Neural progenitor cell (in vitro differentiated cells): ENCODE measurements at places on chromosomes 3 and 15.

GRCh38 chr3:43015991-43016865 lies 37.1 kb downstream of the GASK1A start:
- no peak for DNase-seq

- peak; percentile 53 for DNase-seq
These were observed 16.6 kb downstream of the FAM240A start for GRCh38 chr3:46628901-46629369.

DNA sequence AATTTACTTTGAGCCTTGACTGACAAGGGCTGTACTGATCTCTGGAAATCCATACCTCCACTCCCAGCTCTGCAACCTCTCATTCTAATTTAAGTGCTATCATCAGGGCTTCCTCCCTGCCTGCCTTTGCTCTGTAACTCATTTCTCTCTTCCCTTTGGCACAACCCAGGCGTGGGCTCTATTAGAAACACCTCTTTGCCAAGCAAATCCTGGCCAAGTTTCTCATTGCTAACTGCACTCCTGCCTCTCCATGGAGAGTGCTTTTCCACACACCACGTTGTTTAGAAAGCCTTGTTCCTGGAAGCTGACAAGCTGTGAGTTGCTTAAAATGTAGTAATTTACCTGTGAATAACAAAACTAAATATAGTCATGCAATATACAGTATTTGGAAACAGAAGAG lies 20.1 kb upstream of the FSTL1 start:
- DNase-seq: no peak

DNA sequence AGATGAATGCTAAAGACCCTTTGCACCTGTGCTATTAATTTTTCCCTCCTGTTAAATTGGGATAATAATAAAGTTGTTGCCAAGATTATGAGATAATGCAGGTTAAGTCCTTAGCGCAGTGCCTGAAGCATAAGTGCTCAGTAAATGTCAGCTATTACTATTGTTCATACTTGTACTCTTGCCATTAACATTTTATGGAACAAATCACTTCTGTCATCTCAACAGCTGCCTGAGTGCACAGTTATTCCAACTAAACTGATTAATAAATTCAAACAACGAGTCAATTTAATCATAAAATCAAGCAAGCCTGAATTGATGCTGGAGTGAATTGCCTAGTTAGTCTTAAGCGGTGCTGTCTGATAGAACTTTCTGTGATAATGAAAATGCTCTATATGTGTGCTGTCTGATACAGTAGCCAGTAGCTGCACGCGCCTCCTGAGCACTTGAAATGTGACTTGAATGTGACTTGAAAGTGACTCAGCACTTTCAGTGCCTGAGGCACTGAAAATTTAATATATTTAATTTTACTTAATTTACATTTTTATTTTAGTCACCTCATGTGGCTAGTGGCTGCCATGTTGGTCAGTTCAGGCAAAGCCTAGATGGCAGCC lies 198.7 kb upstream of the PFN2 start:
- DNase-seq: no peak

DNA sequence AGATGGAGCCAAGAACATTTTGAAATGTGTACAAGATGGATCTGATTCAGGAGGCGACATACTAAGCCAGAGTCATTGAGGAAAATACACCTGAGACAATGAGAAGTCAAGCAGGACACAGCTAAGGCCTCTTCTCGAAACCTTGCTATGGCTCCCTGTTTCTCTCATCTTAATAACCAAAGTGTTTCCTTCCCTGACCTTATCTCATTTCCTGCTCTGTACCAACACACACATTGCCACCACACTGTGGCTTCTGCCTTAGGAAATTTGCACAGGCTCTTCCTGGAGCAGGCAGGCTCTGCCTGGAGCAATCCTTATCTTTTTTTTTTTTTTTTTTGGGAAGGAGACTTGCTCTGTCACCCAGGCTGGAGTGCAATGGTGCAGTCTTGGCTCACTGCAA lies 36.6 kb downstream of the OXSM start:
- no peak for DNase-seq

DNA sequence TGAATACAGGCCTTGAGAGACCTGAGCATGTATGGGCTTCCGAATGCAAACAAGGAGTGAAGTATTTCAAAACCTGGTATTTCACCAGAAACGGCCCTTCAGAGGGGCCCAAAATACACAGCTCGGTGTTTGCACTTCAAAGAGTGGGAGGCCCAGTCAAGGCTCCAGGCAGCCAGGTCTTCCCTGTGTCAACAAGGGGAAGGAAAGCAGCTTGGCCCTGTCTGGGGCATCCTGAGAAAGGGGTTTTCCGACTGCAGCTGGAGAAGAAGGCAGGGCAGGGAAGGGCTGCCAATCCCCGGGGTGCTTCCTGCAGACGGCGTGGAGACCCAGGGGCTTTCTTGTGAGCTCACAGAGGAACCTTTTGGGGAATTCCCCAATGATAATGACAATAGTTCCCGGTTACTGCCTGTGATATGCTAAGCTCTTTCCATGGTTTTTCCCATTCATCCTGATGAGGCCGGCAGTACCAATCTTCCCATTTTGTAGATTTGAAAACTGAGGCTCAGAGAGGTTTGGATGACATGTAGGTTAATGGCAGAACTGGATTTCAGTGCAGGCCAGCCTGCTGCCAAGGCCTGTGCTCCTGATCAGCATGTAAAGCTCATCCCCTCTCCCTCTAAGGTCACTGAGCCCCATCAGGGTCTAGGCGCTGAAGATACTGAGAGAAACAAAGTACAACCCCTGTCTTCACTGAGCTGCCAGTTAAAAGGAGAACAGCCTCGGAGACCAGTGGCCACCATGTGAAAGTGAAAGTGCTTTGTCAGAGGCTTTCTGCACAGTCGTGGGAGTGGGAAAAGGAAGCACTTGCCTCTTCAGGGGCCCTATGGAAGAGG lies 43.0 kb upstream of the TLE3 start:
- DNase-seq: no peak

DNA sequence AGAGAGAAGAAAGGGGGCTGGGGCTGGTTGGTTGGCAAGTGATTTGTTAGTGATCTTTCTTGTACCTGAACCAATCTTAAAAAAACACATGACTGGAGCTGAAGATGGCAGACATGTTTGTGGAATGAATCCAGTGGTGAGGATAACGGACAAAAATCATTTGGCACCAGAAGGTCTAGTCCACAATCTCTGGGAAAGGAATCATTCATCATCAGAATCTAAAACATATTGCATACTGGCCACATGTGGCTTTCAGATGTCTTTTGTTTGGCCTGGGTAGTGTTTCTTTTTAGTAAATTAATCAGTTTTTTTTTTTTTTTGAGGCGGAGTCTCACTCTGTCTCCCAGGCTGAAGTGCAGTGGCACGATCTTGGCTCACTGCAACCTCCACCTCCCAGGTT lies 5.0 kb downstream of the NEK11 start:
- DNase-seq: no peak

DNA sequence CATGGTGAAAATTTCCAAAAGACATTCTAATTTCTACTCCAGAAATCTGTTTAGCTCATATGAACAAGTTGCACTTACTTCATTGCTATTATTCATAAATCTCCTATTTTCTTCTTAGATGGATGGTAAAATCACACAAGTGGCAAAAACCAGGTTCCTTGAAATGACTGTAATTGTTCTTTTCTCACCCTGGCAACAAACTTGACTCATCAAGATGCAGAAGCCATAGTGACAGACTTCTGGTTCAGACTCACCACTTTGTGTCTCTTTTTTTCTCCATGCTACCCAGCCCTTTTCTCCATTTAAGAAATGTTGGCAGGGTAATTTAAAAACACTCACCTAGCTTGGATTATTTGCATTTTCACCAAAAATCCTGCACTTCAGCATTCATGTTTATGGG lies 82.1 kb downstream of the LRRC28 start:
- no peak for DNase-seq

DNA sequence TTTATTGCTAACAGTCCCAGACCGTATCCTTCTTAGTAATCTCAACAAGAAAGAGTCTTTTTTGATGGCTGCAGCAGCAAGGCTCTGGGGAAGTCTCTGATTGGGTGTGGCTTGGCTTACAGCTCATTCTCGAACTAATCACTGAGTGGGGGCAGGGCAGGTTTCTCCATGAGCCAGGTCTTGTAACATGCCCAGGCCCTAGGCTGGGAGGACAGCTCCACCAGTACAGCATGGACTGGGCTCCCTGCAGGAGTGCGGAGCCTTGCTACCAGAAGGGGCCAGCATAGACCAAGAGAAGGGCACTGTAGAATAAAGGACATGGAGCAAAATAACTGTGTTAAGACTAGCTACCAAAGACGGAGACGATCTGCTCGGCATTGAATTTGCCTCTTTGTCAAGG lies 7.2 kb downstream of the CD276 start:
- DNase-seq: peak; percentile 76

- DNase-seq: no peak
These were observed 5.9 kb upstream of the MORF4L1 start for GRCh38 chr15:78866803-78867202.

GRCh38 chr3:133209871-133210550 lies 171.8 kb downstream of the TMEM108 start:
- peak; percentile 4 for DNase-seq

DNA sequence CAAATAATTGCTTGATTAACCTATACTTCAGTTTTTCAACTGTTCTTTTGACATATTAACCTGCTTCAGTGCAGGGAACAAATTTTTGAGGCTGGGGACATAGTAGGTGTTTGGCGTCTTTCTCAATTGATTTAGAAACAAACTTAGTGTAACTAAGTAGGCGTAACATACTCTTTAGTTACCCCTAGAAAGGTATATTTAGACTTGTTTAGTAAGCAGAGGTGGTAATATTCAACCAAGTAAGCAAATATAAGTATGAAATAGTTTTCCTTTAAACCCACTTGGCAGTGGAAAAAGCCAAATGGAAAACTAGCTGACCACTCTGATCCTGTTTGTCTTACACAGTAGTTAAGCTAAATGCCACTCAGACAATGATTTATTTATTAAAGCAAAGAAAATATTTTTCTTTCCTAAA lies 113.2 kb downstream of the MBNL1 start:
- no peak for DNase-seq

- peak; percentile 92 for DNase-seq
These were observed 1.4 kb upstream of the RAP2B start for GRCh38 chr3:153160451-153161137.

- DNase-seq: no peak
These were observed 17.1 kb downstream of the TPM1 start for GRCh38 chr15:63059573-63060216.

DNA sequence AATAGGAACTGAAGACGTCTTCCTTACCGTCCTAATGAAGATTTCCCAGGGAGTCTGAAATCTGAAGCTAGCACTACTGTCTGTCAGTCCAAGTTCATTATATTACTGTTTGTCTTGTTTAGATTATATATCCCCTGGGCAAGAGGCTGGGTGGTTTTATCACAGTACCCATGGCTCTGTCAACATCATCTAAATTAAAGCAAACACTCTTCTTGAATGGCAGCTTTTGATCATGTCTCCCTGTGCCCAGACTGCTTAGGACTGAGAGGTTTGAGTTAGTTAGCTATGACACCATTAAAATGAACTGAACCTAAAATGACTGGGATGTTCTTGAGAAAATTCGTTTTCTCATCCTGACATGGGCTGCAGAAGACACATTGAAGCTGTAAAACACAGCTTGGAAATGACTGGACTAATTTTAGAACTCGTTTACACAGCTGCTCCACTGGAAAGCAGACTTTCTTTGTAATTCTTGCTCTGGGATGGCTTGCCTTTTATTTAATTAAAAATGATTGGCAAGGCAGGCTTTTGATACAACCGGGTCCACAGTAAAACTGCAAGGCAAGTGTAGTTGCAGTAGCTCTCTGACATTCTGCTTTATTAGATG lies 243.5 kb downstream of the MFSD1 start:
- no peak for DNase-seq

DNA sequence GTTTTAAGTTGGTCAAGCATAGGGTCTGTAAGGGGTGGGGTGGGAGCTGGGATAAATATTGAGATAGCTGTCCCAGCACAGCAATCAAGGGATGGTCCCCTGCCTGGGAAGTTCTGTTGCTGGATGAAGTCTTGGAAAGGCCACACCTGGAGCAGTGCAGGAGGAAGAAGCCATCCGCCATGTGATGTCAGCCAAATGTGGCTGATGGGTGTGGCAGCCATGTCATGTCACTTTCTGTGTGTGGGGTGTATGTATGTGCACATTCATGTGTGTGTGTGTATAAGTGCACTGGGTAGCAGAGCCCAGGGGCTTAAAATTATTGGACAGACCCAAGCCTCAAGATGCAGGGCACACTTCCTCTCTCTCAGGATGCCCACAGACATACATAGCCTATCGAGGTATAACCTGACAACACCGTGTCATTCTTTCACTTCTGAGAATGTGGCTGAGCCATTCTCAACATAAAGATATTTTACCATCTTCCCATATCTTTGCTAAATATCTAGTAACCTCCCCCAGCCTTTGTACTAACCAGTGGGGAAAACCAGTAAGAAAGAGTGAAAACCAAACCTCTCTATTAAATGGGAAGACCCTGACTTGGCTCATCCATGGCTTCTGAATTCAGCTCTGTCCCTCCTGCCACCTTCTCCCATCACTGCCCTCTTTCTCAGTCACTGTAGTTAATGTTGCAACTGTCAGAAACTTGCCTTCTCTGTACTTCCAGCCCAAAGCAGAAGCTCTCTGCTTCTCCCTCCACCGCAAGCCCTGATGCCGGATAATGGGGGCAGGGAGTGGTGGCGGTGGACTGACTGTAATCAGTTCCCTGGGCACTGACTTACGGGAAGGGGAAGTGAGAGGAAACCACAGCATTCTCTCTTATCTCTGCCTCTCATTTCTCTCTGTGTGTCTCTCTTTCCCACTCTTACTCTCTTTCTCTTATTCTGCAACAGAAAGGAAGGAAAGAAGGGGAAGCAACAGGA lies 11.2 kb downstream of the TNFSF10 start:
- DNase-seq: no peak

GRCh38 chr3:185720326-185720725 lies 104.5 kb downstream of the IGF2BP2 start:
- DNase-seq: no peak

DNA sequence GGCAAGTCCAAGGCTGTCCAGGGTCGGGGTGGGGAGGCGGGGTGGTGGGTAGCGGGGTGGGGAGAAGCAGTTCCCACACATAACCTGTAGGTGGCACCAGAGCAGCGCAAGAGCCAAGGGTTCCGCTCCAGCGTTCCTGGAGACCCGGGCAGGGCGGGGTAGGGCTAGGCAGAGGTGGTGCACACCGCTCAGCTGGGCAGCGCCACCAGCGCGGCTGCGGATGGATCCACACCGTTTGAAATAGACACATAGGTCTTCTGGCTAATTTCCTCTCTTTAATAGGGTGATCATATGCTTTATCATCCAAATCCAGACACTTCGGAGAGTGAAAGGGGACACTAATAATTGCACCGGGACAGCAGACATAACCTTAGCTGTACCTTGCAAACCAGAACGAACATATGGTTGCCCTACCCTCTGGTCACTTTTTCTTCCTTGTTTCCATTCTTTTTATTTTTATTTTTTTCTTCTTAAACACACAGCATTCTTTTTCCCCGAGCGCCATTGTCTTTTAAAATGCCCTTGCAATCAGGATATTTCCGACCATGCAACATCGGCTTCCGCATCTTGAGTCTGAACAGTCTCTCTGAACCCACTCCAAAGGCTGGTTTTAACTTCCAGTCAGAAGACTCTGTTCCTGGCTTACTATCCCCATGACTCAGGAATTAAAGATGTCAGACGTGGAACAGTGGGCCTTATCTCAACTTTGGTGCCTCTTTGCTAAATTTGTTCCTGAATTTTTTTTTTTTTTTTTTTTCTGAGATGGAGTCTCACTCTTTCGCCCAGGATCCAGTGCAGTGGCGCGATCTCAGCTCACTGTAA lies 12.5 kb upstream of the ZSCAN2 start:
- DNase-seq: peak; percentile 95
